NCI-H1092 (cell line): ENCODE measurements at places on chromosomes 6 and 20.

DNA sequence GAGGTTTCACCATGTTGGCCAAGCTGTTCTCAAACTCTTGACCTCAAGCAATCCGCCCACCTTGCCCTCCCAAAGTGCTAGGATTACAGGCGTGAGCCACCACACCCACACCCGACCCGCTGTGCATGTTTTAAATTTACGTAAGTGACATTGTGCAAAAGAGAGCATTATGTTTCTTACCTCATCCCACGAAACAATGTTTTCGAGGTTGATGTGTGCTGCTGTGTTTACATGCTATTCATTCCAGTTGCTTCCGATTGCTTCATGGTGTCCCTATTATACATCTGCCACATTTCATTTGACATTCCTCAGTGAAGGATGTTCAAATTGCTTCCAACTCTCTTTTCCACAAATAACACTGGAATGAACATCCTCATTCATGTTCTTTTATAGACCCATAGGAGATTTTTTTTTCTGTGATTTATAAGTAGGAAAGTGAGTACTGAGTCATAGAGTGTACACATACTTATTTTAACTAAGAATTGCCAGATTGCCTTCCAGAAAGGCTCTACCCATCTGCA is 403.9 kb upstream of the JARID2 start:
- no peak for DNase-seq

- no peak for DNase-seq
Observed at GRCh38 chr20:4949833-4950178, 51.5 kb downstream of the SLC23A2 start.

- DNase-seq, result no peak
Observed at GRCh38 chr6:51657491-51657890, 429.9 kb downstream of the PKHD1 start.

DNA sequence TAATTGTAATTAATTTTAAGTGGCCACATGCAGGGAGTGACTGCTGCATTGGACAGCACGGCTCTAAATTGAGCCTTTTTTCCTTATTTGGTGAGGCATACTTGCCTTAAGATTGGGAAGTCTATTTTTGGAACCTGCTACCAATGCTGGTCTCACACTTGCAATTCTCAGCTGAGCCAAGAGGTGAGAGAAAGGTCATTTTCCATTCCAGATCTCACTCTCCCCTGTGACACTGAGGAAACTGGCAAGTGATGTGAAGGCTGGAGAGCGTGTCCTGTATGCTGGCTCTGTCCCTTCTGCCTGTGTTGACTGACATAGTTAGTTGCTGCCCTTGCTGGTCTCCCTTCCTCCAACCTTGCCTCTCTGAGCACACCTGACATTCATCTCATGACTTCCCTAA is 735 bp upstream of the MOG start:
- DNase-seq, result no peak

DNA sequence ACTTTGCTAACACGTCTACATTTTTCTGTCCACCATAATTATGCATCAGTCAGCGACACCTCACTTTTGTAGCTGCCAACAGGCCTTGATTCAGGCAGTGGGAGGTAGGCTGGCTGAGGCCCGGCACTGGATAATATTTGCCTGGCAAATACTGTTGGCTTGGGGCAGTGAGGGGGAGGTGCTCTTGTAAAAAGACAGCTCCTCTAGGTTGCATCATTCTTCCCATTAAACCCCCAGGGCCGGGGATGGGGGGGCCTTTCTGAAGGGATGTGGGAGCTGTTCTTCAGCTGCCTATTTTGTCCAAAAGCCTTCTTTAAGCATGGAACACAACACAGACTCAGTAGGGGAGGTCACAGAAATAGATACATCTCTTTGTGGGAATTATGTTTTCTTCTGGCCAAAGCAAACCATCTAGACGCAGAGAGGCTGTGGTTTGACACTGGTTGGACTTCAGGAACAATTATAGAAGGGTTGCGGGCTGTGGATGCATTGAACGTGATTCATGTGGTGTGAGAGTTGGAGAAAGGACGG is 338.3 kb upstream of the NT5E start:
- DNase-seq, result no peak

- DNase-seq, result no peak
Observed at GRCh38 chr20:36367907-36368799, 62.0 kb downstream of the DLGAP4 start.

- no peak for DNase-seq
Observed at GRCh38 chr6:122803171-122803661, 14.2 kb downstream of the SMPDL3A start.

DNA sequence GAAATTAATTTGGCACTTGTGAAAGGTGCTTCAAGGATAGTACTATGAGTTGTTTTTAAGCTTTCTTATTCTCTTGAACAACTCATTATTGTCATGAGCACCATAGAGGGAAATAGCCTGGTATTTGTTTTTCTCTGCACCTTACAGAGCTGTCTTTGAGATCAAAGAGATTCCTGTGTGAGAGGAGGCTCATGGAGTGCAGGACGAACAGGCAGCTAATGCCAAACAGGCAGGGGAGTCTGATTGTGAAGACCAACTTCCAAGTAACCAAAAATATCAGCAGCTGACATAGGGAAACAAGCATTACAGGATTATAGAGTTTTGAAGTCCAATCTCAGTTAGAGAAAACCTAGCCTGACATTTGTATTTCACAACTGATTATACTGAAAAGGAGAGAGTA is 110.6 kb upstream of the TENT5A start:
- no peak for DNase-seq

DNA sequence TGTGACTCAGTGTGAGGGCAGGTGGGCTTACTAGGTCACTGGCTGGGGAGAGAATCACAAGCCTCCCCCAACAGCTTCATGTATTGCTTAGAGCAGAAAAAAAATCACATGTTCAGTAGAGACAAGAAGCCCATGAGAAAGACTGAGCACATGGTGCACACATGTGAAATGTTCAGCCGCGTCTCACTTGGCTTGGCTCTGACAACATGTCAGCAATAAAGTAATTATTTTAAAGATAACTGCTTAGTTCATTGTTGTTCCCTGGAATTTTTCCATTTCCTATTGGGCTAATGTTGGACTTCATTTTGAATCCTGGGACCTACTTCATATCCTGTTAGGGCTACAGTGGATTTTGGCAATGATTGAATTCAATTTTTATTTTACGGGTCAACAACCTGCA is 222.6 kb downstream of the C6orf118 start:
- no peak for DNase-seq

DNA sequence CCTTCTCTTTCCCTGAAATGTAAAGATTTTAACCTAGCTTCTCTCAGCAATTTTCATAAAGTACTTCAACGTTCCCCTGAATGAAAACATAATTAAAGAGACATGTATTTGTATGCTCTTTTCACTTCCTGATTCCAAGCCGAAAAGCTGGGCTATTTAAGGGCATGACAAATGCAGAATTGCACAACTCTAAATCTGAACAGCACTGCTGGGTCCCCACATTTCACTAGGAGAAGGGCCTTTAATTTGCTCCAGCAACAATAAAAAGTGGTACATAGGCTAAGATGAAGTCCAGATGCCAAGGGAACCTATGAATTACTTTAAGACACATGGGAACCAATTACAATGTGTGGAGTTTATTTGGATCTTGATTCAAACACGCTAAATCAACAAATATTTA is 42.0 kb downstream of the IRAK1BP1 start:
- no peak for DNase-seq

DNA sequence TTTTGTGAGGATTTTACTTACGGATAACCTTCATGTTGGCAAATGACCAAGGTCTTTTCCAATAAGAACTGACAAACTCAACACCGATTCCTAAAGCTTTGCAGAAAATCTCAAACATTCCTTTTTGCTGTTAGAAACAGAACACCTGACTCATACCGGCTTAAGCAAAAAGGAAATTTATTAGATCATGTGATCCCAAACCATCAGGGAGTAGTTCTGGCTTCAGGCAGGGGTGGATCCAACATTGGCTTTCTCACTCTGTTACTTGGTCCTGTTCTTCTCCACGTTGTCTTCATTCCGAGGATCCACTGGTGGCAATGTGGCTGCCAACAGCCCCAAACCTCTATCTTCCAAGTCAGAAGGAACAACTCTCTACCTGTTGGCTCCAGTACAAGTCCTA is 95.9 kb upstream of the PMEPA1 start:
- no peak for DNase-seq

DNA sequence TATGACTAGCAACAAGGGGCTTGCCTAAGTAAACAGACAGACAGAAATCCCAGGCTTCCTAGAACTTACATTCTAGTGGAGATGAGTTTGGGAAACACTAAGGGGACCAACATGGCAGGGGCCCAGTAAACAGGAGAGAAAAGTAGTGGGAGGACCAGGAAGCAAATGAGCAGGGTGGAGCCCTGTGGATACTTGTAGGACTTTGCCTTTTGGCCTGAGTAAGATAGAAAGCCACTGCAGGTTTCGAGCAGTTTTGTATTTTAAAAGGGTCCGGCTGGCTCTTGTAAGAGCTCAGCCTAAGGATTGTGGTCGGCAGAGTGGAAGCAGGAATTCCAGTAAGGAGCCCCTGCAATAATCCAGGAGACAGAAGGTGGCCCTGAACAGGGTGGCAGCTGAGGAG is 125.5 kb downstream of the MAP3K7 start:
- no peak for DNase-seq

DNA sequence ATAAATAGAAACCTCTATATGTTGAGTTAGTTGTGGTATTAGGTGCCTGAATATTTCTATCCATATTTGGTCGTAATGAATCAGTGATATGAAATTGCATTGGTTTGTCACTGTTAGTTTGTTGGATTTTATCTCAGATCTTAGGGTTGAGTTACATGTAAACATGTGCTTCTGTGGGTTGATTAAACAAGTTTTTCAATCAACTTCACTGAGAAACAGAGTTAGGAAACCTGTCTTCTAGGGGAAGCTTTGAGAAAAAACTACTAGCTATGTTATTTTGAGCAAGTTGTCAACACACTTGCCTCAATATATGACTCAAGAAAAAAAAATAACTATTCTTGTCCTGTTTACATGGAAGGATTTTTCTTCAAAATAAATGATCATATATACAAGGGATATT is 14.8 kb upstream of the ADGB start:
- DNase-seq, result no peak

GRCh38 chr20:5890773-5891441 is 59.4 kb downstream of the TRMT6 start:
- DNase-seq, result no peak

GRCh38 chr6:125192610-125192930 is 39.0 kb downstream of the TPD52L1 start:
- no peak for DNase-seq

DNA sequence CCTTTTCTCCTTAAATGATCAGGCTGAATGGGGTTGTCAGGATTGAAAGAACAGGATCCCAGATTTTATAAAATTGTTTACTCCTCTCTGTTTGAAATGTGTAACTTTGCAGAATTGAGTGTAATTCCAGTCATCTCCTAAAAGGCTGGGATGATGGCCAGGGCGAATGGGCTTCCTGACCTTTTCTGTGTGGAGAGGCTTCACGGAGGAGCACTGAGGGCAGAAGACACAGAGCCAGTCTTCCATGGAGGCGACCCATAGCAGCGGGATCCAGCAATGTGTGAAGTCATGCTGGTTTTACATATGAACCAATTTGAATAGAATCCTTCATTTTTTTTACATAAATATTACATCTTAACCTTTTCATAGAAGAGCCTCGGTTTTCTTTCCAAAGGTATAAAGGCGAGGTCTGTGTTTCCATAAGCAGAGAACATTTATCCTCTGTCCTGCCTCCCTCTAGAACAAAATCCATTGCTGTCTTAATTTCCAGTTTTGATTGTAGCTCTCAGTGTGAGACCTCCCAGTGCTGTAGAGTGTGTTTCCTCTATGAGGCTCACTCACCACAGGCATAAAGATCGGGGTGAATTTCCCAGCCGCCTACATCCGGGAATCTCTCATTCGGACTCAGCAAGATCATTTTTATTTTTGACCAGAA is 369.7 kb upstream of the FLRT3 start:
- no peak for DNase-seq

- no peak for DNase-seq
Observed at GRCh38 chr6:165183071-165183470, 126.3 kb downstream of the C6orf118 start.

DNA sequence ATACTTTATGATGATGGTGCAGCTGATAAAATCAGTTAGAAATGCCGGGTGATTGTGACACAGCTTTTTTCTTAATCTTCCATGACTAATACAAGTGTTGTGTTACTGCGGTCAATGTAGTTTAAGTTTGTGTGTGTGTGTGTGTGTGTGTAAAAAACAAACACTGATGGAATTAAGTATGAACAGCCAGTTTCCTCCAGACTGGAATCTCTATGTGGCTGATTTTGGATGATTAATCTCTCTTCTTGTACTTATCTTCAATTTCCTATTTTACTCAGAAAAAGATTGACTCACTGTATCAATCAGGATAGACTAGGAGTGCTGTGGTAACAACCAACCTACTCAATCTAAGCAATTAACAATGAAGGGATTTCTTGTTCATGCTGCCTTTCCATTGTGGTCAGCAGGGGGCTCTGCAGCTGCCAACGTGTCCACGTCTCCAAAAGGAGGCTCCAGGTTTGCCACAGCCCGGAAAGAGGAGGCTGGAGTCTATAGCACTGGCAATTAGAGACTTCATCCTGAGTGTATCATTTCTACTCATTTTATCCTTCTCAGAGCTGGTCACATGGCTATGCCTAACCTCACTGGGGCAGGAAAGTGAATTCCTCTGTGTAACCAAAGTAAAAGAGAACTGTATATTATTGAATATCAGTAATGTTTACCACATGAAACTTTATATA is 107.7 kb downstream of the CD109 start:
- DNase-seq, result no peak

GRCh38 chr6:56145616-56146015 is 101.8 kb downstream of the COL21A1 start:
- no peak for DNase-seq

DNA sequence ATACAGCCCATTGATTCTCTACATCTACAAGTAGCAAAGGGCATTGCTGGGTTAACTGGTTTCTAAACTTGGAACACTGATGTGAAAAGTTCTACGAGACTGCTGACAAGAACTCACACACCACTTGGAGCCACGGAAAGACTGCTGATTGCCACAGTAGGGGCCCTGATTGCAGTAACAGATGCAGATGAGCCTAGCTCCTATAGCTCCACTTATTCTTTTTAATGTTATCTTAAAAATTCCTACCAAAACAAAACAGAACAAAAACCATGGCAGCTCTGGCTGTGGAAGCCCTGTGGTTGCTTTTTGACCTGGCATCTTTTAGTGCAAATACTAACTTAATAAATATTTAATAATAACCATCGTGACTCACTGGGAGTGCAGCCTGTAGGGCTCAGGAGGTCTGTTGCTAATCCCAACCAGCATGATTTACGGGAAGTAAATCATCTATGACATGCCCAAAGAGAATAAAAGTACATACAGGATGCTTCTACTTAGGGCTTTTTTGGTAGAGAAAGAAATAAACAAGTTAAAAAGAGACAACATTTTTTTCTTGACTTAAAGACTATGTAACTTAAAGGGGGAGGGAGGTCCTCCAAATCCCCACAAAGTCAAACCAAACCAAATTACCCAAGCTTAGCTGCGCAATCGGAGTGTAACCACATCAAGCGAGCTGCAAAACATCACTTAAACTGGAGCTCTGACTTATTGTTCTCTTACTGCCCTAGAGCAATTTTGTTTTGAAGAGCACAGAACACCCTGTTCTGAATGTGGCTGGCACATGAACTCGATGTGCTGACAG is 87.2 kb downstream of the FKBP5 start:
- DNase-seq, result no peak
